Right renal cortex interstitium (tissue), 3 donors: ENCODE measurements at places on chromosomes 12 and 14.

DNA sequence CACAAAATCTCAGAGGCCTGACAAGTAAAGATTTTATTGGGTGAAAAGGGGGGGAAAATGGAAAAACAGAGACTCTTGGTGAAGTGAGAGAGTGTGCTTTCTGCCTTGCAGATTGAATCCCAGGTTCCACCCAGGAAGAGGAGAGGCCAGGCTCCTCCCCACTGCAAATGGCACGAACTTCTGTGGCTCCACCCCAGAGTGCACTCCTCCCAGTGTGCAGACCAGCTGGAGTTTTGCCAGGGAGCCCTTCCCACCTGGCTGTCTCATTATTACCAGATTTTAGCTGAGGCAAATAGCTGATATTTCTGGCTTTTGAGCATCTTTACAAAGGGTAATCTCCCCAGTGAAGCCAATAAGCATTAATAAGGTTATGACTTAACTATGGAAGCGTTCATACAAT lies 51.9 kb downstream of the TESPA1 start:
- DNase-seq, result no peak

DNA sequence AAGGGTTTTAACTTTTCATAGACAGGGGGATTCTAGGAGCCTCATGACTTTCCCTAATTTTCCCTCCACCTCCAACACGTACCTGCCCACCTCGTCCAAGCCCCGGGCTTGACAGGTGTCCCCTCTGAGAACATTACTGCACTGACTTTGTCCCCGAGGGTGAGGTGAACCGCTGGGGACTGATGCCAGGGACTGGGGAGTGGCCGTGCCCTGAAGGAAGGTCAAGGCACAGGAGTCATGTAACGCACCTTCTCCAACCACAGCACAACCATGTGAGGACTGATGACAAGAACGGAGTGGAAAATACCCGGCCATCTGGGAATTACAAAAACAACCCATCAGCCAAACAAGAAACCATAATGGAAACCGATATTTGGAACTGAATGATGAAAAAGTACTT lies 214.7 kb upstream of the C14orf180 start:
- no peak for DNase-seq

DNA sequence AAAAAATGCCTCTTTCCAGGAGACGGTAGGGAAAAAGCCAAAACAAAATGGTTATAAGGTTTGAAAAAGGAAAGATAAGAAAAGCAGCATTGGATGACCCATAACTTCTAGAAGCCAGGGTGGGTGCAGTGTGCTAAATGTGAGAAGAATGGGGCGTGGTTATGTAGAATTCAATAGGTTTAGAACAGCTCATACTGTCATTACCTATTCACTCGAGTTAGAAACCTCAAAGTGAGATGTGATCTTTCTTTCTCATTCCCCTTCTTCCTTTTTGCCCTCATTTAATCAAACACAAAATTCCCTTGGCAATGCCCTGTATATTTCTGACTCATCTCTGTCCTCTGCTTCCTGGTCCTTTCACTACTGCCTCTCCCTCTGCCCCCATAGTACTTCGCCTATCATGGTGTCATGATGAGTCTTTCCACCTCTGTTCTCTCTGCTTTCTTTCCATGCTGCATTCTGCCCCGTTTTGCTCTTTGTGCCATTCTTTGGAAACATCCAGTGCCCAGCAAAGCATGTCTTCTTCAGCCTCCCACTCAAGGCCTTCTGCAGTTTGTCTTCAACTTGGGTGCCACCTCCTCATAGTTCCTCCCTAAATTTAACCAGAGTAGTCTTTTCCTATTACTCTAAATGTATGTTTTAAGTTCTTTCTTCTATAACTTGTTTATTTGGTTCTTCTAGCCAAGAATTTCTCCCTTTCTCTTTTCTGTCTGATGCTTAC lies 496.3 kb downstream of the NRXN3 start:
- no peak for DNase-seq

DNA sequence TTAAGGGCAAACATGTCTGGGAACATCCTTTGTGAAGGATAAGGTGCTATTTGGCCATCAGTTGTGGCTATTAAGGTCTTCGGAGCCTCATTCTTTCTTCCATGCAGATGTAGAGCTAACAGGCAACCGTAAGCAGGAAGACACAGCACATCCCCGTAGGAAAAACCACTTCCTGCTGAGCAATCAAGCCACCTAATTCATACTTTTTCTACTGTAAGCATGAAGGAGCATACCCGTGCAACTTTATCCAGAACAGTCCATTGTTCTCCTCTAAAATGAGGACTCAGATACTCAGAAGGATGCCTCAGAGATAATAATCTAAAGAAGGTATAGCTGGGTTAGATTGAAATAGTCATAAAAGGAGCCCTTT lies 232.0 kb downstream of the PPM1H start:
- no peak for DNase-seq

GRCh38 chr14:55902241-55902640 lies 216.0 kb upstream of the PELI2 start:
- DNase-seq, result no peak

DNA sequence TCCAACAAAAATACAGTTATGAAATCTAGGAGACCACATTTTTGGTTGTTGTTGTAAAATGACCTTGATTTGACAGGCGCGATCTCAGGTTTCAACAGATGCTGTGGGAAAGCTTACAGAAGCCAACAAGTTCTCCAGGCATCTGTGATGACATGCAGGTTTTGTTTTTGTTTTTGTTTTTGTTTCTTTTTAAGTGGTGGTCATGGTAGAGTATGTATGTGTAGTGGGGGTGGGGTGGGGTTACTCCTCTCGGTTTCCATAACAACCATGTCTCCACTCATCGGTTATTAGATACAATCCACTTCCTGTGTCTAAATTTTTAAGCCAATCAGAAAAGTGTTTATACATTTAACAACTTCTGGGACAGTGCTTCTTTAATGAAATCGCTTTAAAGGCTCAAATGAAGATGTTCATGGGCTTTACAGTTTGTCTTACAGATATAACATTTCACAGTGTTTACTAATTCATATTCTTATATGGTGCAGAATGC lies 199.9 kb upstream of the FOXN3 start:
- no peak for DNase-seq

DNA sequence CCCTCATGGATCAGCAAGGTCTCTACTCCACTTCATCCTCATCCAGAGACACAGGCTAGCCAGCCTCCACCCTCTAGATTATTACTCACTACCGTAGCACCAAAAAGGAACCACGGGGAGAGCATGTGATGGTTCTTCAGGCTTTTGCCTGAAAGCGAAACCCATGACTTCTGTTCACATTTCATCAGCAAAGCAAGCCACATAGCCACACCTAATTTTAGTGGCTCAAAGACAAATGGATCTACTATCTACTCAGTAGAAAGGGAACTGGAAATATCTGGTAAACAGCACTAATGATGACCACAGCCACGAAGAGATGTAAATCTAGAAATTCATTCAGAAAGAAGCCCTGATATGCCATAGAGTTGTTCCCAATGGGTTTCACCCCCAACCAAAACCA lies 51.4 kb downstream of the VCPKMT start:
- DNase-seq, result no peak

DNA sequence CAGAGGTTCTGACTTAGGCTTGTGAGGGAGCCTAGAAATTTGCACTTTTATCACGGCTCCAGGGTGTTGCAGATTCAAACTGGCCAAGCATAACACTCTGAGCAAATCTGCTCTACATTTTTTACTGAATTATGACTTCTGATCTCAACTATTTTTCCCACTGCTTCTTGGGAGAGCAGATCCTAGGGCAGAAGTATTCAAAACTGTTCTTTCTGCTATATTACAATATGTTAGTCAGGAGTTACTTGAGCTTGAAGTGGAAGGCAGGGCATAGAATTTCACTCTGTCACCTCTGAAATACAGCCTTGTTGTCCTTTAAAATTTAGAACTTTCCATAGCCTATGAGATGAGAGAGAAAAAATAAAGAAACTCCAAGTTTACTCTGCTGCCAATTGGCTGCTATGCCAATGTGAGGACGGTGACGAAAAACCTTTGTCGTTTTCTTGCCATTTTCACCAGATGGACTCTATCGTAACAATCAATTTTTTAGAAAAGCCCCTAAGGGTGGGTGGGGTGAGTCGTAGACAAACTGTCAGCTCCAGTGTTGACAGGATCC lies 16.4 kb upstream of the KERA start:
- no peak for DNase-seq

DNA sequence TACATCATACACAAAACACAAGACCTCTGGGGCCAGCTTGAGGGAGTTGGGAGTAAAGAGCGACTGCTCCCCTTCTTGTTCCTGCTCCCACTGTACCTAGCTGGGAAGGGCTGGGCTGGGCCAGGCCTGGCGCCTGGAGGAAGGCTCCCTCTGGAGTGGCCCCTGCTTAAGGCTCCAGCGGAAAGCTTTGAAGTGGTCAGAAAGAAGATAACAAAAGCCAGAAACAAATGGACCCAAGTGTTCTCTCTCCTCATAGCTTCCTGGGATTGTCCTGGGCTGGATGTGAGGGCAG lies 25.3 kb downstream of the PRPF40B start:
- DNase-seq, result no peak

DNA sequence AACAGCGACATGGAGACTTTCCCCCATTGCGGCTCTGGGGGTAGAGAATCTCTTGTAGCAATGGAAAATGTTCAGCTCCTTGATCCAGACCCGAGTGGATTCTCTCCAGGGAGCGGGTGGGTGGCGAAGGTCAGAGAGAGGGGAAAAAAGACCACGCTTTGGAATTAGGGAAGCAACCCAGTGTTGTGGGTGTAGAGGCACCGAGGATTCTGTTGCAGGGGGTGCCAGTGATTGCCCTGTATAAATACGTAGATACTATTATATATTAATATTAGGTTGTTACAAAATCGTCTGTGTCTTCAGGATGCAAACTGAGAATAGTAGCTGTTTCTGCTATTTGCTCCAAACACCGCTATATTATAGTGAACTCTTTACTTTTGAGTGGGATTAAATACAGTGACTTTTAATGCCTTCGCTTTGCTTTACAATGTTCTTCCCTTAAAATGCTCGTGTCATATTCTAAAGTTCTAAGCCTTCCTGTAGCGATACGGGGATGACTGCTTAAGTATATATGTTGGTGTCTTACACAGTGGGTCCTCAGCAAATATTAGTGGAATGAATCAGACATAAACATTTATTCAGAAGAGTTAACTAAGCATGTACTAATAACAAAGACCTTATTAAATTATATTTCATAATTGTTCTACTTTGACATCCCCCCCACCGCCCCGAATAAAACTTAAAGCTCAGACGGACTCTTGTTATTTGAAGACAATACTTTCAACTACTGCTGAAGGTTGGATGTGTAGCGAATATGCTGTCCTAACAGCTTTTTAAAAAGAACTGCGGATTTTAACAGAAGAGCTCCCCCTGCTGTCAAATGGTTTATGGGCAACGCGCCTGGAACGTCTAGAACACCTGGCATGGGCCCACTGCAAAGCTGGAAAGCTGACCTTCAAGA lies 136.4 kb upstream of the KRAS start:
- DNase-seq, result peak; percentile 81

GRCh38 chr14:69323999-69324282 lies 64.0 kb downstream of the GALNT16 start:
- DNase-seq, result no peak

DNA sequence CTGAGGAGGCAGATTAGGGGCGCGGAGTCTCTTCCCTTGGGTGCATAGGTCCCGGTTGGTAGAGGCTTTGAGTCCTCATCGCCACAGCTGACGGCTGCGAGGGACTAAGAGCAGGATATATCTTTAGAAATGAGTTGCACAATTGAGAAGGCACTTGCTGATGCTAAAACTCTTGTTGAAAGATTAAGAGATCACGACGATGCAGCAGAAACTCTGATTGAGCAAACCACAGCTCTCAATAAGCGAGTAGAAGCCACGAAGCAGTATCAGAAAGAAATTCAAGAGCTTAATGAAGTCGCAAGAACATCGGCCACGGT lies 22.1 kb downstream of the SPATS2 start:
- DNase-seq, result no peak

DNA sequence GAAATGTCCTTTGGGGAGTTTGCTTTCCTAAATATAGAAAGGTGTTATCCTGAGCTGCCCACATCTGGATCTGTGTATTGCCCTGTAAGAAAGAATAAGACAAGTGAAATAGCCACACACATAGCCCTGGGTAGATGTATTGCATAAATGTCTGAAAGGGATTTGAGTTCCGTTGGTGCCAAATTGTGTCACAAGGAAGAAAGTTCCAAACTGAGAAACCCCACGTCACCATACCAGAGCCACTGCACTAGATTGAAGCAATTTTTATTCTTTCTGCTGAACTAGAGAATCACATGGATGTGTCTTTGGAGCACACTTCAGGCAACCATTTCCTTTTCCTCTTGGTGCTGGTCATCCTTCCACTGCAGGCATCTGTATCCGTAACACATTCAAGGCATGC lies 5.0 kb downstream of the RNASE9 start:
- no peak for DNase-seq

GRCh38 chr12:49331380-49332222 lies 5.4 kb downstream of the C1QL4 start:
- no peak for DNase-seq

GRCh38 chr14:26856876-26857518 lies 259.2 kb upstream of the NOVA1 start:
- no peak for DNase-seq

DNA sequence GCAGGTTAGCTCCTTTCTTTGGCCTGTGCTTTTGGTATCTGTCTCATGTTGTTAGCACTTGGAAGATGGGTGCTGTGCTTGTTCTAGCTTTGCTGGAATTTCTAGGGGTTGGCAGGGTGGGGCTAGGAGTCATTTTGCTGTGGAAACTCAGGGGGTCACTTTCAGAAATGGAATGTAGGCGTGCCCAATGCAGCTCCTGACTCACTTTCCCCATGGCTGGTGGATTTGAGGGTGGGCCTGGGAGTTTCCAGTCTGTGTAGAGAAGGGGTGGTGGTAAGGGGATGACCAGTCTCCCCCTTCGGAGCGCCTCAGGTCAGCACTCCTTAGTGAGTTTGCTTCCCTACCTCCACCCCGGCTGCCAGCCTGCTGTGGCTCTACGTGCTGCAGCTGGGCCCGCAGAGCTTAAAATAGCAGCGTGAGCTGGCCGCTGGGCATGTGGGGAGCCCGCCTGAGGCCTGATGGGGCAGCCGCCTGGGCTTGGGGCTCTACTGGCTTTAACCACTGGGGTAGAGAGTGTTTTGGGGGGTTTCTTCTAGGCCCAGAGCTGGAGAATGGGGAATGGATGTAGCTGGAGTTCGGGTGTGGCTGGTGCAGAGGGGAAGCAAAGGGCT lies 108.2 kb downstream of the TSPAN9 start:
- no peak for DNase-seq

GRCh38 chr14:69473260-69473659 lies 11.3 kb upstream of the PLEKHD1 start:
- no peak for DNase-seq

- DNase-seq, result no peak
Measured at GRCh38 chr12:122843455-122843854, 8.2 kb downstream of the HIP1R start.
